ENCODE measurements at places on chromosomes 13 and 19. TPM values are rescaled to one million over a fixed set of nuclear protein-coding genes. Genes with fewer than 3 reads are reported as not detected.

DNA sequence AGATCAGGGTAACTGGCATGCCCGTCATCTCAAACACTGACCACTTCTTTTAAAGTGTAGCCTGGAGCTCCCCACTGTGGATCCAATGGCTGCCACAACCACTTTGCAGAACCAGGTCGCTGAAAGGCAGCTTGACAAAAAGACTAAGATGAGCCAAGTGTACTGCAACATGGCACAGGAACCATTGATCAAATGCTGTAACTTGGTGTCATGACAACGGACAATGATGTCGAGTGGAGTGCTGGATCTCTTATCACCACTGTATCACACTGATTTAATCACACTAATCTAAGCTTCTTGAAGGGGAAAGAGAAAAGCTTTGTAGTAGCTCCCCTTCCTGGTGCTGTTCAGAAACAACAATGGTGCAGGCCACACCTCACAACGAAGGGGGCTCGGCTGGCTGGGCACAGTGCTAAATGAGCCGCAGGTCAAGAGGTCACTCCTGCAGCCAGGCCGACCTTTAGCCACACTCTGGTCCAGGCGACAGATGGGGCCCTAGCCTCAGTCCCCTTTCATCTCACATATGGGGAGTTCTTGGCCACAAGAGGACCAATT is 2.2 kb upstream of the TNFRSF19 start:
- DNase-seq: no peak

- peak; percentile 92 for DNase-seq
Observed at GRCh38 chr19:2488942-2489731, 13.2 kb downstream of the GADD45B start.

The GRIN2D gene
- polyA plus RNA-seq: 0.19 TPM

DNA sequence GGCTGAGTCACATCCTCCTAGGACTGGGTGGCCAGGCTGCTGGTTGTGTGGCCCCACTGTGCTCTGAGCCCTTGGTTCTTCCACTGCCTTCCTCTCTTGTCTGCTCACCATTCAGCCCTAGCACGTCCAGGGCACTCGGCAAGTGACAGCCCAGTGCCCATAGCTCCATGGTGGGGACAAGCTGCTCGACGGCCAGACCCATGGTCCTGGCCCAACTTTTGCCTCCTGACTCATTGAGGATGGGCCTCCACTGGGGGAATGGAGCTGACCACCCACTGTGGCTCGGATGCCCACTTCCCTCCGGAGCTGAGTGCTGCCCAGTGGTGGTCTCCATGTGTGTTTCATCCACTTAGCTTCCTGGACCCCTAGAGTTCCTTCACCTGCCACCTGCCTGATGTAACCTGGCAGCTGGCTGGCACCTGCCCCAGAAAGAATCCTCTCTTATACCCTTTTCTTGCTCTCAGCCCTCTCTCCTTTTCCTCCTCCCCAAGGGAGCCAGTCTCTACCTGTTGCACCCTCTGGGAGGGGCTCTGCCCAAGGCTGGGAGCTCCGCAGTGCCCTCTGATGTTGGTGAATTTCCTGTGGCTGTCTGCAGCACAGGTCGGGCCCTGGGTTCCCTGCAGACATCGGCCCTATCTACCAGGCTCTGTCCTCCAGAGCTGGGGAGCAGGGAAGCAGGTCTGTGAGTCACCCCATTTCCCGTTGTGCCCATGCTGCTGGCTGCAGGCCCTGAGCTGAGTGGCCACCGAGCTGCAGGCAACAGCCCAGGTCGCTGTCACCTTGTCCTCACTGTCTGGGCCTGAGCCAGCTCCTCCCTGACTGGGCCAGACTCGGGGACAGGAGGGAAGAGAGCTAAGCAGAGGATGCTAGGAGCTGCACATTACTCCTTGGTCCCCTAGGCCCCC is 7.4 kb downstream of the CHST8 start:
- DNase-seq: no peak

The KLK12 gene
- polyA plus RNA-seq: not detected

DNA sequence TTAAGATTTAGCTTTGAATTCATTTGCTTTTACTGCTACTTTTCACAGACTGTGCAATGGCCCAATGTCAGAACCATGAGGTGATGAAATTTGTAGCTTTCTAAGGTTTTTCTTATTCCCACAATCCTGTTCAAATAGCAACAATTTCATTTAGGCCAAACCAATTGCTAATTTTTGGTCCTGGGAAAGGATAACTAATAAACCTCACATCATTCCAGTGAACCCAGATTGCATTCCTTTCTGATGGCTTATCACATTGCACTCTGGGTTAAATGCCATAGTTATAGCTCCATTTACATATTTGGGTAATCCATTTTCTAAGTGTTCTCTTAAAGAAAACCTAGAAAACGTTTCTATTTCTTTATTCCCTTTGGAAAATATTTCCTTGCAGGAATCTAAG is 22.9 kb upstream of the POMP start:
- DNase-seq: no peak

The ZNF850 gene
- 0.34 TPM for polyA plus RNA-seq

GRCh38 chr13:79910875-79911540 is 429.9 kb downstream of the SPRY2 start:
- DNase-seq: no peak

GRCh38 chr13:113367020-113367560 is 3.2 kb upstream of the GRTP1 start:
- no peak for DNase-seq

DNA sequence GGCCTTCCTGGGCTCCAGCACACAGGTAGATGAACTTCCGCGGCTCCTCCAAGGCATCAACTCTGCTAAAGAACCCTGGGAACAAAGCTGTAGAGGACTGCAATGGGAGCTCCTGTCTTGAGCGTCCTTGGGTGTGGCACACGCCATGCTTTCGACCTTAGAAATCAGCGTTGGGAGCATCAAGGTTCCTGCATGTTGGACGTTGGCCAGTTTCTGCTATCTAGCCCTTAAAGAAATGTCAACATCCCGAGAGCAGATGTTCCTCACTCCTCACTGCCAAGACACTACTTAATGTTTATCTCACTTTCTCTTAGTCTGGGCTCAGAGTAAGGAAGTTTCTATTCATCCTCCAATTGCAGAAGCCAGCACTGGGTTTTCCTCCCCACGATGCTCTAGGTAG is 70.6 kb upstream of the MEDAG start:
- no peak for DNase-seq

DNA sequence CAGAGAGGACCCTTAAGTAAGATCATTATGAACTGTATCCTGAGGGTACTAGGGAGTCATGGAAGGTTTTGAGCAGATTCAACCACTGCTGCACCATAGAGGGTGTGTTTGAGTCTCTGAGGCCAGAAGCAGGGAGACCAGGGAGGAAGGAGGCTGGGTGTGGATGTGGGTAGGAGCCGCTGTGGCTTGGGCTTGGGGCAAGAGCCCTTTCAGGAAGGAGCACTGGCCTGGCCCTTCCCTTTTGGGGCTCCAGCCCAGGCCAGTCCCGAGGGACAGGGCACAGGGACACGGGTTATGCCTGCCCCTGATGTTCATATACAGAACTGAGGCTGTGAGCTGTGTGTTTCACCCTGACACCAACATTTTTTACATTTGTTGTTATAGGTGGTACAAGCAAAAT is 7.2 kb downstream of the CIC start:
- no peak for DNase-seq

DNA sequence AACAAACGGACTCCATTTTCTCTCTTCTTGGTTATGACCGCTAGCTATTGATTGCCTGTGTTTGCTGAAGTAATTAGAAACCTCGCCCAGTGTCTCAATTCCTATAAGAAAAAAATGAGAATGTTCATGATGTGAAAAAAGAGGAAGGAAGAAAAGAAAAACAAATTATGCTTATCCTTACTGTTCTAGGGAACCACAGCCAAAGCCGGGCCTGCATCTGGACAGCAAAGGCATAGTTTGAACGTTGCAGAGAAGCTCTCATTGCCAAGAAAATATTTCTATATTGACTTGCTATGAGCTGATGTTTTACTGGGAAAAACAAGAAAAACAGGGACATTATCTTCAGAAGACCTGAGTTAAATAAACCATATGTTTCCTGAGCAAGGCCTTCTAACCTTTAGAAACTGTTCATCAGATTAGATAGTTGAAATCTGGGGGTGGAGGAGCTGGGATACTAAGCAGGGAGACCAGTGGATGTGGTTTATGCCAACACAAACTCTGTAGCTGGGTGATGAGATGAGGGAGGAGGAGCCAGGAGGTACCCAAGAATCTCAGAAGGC is 55.0 kb downstream of the EFNB2 start:
- DNase-seq: no peak

- DNase-seq: no peak
Observed at GRCh38 chr13:110449219-110450015, 112.1 kb downstream of the RAB20 start.

The ANGPTL8 gene
- 2.2 TPM for polyA plus RNA-seq

GRCh38 chr19:48582168-48582567 is 24.4 kb upstream of the SPACA4 start:
- DNase-seq: no peak

GRCh38 chr13:45104261-45104660 is 16.0 kb upstream of the GTF2F2 start:
- no peak for DNase-seq

The CASP14 gene
- polyA plus RNA-seq: 0.04 TPM

Data from pancreas (tissue), 10 donors.